Stimulated activated naive CD4-positive, alpha-beta T cell treated with Interleukin-2 at 50 U/mL for 16 hours (primary cell): ENCODE measurements at places on chromosomes 6 and 20.

DNA sequence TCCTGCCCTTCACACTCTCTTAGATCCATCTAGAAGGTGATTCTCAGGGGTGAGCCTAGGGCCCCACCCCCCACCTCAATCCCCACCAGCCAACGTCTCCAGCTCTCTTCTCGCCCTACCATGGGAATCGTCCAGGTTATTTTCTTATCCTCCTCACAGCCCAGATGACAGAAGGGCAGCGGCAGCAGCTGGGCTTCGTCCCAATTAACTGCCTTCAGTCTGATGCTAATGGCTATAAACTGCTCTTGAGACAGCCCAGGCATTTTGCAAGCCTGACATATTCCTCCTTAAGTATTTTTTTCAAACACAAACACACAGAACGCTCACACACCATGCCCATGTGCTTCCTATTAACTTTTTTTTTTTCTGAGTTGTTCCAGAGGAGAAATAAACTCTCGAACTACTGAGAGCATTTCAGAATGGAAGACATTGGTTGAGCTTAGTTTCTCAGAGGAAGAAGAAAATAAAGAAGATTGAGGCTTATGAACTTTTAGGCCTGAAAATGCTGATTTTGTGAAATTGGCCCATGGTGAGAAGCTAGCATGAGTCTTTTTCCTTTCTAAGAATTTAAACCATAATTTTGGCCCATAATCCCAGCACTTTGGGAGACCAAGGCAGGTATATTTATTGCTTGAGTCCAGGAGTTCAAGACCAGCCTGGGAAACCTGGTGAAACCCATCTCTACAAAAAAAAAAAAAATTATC, 124.6 kb downstream of the EYA2 start:
- DNase-seq, result no peak

GRCh38 chr6:139762587-139763031, 388.2 kb upstream of the CITED2 start:
- DNase-seq, result no peak

DNA sequence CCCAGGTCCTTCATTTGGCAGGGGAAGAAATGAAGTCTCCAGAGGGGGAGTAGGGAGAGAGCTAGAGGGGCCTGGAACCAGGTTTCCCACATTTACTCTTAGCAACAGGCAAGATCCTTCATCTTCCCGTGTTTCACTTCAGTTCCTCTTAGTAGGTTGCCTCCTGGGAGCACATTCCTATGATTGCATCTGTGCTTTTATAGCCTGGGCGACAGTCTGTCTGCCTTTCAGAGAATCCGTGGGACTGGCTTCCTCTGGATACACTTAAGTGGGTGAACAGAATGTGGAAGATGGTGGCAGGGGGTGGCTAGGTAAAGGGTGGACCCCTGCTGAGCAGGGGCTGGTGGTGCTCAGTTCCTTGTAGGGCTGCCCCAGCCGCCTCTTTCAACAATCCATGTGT, 33.4 kb downstream of the STK35 start:
- DNase-seq, result no peak

DNA sequence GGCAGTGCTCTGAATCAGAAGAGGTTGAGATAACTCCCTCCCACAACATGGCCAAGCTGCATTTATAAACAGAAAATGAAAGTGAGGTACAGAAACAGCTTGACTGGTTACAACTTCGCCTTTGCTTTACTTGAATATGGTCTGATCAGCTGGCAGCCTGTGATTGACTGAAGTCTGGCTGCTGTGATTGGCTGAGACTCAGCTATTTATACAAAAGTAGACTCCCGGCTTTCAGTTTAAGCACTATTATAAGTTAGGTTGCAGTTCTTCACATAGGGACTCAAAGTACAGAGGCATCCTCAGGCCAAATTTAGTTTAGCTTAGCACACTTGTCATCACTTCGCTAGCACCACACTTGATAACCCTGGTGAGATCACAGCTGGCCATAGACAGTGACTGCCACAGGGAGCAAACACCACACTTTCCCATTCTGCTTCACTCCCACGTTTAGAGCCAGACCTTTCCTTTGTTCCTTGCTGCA, 362.6 kb downstream of the EPM2A start:
- no peak for DNase-seq

- no peak for DNase-seq
These were observed 191.1 kb downstream of the EYA4 start for GRCh38 chr6:133432021-133432989.

DNA sequence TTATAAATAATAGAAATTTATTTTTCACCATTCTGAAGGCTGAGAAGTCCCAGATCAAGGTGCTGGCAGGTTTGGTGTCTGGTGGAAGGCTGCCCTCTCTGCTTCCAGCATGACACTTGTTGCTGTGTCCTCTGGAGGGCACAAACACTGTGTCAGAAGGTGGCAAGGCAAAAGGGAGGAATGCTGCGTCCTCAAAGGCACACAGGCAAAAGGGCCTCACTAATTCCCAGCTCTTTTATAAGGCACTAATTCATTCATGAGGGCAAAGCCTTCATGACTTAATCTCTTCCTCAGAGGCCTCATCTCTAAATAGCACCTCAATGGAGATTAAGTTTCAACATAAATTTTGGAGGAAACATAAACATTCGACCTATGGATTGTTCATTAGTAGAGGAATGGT, 209.5 kb upstream of the SMLR1 start:
- no peak for DNase-seq

DNA sequence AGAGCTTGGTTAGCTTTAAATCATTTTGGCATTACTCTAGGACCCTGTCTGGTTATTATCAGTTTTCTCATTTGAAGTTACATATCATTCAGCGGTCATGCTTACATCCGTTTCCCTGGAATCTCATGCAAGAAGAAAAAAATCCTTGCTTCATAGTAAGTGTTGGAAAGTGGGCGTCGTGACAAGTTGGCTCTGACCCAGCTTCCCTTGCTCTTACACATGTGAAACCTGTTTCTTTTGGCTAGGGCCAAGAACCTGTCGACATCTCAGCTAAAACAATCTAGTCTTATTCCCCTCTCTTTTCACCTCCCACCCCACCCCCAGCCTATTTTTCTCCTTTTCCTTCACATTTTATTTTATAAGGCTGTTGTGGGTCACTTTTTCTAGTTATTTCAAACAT, 45.5 kb downstream of the ANKS1A start:
- DNase-seq, result no peak

- DNase-seq, result no peak
These were observed 297.5 kb upstream of the FERMT1 start for GRCh38 chr20:6420336-6420735.

- DNase-seq, result peak; percentile 38
These were observed 88.4 kb downstream of the HFE start for GRCh38 chr6:26175428-26176181.

GRCh38 chr6:46821458-46821881, 28.3 kb downstream of the MEP1A start:
- DNase-seq, result no peak

- DNase-seq, result no peak
These were observed 72.5 kb downstream of the DZANK1 start for GRCh38 chr20:18394363-18394762.
